ENCODE measurements at places on chromosomes 3 and 15.

- DNase-seq: peak; percentile 28
Observed at GRCh38 chr3:8317661-8318649, 183.7 kb upstream of the LMCD1 start.

- no peak for DNase-seq
Observed at GRCh38 chr15:65761210-65761926, 30.7 kb downstream of the DENND4A start.

DNA sequence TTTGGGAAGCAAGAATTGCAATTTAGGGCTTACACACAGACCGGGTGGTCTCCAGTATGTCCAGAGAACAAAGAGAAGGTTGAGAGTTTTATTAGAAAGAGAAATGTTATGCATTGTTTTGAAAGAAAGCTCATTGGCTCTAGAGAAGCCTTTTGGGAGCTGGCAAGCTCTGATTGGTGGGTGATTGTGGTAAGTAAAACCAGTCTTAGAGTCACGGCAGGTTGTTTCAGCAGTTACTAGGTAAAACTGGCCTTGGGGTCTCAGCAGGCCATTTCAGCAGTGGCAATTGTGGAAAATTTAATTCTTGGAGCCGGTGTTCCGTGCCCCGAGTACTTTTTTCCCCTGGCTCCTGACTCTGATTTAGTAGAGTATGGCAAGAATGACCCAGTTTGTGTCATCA, 78.1 kb downstream of the MRPL46 start:
- DNase-seq: no peak

DNA sequence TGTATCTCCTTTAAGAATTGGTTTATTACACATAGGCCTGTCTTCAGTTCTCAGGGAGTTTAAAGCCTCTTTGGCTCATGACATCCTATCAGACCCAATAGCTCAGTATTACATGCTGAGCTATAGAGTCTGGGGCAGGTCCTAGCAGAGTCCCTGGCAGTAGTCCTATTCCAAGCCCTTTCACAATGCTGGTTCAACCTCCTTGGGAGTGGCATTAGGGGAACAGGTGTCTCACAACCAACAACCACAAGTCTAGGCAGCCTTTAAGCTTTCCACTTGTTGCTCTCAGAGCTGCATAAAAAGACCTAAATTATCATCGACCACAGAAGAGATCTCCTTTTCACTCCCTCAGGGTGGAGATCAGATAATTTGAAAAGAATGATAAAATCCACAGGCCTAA, 22.8 kb upstream of the C2CD4B start:
- no peak for DNase-seq

DNA sequence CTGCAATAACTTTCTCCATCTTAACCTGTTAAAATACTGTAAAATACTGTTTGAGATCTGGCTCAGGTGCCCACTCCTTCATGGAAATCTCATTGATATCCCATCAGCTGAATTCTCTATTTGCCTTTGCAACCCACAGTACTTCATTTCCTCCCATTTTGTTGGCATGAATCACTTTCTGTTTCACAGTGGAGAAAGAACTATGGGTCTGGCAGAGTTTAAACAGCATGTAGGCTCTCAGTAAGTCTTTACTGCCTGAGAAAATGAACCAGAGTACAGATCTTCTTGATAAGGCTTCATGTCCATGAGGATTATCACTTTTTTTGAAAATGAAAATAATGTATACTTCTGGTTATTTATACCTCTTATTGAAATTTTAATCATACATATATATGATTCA, 245.9 kb downstream of the NAALADL2 start:
- DNase-seq: no peak

- no peak for DNase-seq
Observed at GRCh38 chr15:37007301-37007700, 93.0 kb downstream of the MEIS2 start.

DNA sequence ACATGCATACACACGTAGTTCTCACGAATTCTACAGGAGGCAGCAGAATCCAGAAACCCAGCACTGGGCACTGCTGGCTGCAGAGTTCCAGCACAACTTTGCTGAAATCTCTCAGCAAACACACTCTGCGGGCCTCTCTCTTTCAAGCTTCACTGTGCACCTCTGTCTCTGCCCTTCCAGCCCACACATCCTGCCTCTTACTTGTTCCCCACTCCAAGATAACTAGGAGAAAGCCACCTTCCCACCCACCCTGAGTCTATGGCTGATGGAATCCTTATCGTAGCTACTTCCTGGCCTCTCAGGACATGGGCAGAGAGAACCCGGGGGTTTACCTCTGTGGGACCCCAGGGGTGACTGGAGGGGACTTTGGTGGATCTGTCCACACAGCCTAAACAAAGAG, 11.9 kb downstream of the ANP32A start:
- DNase-seq: no peak

GRCh38 chr3:31925271-31925630, 55.8 kb downstream of the OSBPL10 start:
- no peak for DNase-seq

All from stromal cell of bone marrow (primary cell).